ENCODE measurements at places on chromosomes 12 and 14.

- no peak for DNase-seq
These were observed 576.7 kb downstream of the ALG10 start for GRCh38 chr12:34598851-34599529.

DNA sequence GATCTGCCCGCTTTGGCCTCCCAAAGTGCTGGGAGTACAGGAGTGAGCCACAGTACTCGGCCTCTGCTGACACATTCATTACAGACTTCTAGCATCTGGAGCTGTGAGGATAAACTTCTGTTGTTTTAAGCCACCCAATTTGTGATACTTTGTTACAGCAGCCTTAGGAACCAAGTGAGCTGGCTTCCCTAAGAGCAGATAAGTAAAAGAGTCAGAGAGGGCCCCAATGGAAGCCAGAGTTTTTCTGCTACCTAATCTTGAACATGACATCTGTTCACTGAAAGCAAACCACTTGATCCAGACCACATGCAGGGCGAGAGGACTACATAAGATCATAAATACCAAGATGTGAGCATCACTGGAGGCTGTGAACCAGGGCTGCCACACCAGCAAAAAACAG lies 3.7 kb upstream of the MAPKAPK5 start:
- no peak for DNase-seq

- peak; percentile 37 for DNase-seq
These were observed 3.3 kb downstream of the PPP1R3E start for GRCh38 chr14:23299211-23299957.

DNA sequence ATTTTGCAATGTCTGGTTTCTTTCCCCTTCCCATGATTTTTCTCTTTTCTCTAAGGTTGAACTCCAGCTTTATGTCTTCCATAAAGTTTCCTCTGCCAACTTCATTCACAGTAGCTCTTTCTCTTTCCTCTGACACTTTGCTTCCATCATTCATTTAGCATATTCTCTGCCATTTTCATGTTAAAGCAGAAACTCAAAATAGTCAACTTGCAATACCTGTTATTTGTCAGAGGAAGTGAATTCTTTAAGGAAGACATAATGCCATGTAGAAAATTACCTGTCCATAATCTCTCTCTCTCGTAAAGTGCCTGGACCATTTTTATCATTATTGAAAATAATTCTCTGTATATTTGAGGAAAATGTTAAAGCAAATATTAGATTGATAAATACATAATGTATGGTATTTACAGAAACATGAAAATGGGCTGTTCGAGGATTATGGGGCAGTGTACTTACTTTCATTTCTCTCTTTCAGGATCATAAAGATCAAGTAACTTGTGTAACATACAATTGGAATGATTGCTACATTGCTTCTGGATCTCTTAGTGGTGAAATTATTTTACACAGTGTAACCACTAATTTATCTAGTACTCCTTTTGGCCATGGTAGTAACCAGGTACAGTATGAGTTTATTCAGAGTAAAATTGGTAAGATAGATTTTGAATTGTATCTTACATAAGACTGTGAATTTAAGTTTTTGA lies 12.6 kb downstream of the NEDD1 start:
- DNase-seq = no peak

- DNase-seq = no peak
These were observed 682 bp upstream of the TRIP11 start for GRCh38 chr14:92040431-92041051.

GRCh38 chr12:2238111-2238510 lies 185.3 kb downstream of the CACNA1C start:
- DNase-seq = no peak

- no peak for DNase-seq
These were observed 34.4 kb upstream of the EPS8 start for GRCh38 chr12:15823360-15824128.
